ENCODE measurements at places on chromosomes 3 and 15.

- no peak for DNase-seq
These were observed 26.1 kb upstream of the MFSD1 start for GRCh38 chr3:158775426-158776410.

GRCh38 chr3:34292605-34293300, 494.3 kb downstream of the PDCD6IP start:
- no peak for DNase-seq

DNA sequence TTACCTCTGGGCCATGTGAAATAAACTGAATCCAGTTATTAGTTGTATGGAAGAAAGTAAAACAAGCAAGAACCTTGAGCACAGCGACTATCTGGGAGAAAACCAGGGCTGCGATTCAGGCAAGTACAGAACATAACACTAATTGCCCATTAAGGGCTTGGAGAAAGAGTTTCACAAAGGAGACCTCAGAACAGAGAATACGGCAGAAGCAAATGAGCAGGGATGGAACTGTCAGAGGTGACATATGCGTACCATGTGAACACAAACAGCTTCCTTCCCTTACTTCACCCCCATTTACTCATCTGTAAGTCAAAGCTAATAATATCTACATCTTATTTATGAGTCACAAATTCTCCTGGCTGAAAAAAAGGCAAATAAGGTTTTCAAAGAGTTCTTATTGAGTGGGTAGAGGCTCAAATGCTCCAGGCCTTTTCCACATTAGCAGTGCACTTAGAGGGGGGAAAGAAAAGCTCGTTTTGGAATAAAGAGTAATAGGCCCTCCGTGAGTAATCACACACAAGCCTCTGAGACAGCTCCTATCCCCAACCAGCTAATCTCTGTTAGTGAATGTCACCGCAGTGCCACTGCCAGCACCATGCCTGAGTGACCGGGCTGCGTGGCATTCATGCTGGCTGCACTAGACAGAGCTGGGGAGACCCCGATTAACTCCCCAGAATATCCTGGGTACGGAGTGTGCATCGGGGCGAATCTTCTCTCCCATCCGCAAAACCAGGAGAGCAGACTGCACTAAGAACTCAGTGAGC, 2.6 kb downstream of the PCSK6 start:
- DNase-seq = no peak

DNA sequence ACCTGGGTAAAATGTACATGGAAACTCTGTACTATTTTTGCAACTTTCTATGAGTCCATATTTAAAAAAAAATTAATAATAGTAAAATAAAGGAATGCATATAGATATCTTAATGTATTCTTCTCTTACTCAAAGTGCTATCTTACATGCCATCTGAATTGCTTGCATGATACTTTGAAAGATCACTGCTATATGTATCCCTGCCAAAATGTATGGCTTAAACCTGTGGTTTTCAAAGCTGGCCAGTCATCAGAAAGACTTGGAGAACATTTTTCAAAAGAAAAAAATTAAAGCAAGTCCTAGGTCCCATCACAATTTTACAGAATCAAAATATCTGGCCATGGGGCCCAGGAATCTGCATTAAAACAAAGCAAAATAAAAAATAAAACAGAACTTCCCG, 262.1 kb downstream of the LPP start:
- DNase-seq = no peak

DNA sequence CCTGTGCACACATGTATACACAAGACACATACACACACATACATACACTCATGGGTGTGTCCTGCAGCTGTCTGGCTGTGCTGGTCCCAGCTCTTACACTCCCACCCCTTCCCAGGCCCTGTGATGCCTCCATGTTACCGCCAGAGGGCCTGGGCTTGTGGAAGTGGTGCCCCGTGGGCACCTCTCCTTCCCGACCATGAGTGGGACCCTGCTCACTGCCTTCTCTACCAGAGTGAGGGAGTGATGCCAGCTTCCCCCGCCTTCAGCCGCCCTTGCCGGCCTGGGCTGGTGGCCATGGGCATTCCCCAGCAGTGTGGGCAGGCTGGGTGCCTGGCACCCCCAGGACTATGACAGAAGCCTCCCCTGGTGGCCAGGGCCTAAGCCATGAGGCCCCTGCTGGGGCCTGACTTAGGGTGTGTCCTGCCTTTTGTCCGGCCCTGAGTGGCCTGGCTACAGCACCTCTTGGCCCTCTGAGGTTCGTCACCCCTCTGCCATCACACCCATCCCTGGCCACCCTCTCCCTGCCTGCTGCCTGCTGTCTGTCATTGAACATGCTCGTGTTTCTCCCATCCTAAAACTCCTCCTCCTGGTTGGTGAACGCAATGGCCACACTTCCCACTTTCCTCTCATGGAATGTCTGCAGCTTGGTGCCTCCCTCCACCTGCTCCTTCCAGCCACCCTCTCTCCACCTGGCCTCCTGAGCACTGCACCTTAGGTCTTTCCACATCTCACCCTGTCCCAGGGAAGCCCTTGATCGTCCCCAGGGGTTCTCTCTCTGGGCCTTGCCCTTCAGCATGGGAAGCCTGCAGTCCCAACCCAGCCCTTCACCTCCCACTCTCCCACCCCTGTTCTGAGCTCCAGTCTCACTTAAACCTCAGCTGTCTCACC, 14.6 kb downstream of the HDAC11 start:
- DNase-seq = no peak

DNA sequence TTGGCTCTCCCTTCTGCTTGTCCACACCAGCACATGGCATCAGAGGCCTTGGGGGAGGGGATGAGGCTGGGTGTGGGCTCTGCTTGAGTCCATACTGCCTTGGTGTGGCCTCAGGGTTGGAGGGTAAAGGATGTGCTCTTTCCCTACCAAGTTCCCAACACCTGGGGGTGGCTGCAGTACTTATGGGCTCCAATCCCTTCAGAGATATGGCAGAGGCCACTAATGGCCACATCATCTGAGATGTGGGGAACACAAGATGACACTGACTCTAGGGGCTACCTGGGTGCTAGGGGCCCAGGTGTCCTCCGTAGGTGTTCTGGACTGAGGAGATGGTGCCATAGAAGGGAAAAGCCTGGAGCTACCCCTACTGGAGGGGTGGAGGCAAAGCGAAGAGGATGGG, 6.9 kb downstream of the CXCR6 start:
- no peak for DNase-seq

GRCh38 chr3:183252118-183252782, 803 bp upstream of the B3GNT5 start:
- no peak for DNase-seq
